GM12892 (cell line): ENCODE measurements at places on chromosomes 3 and 15.

GRCh38 chr3:122793568-122794416 lies at the start of gene HSPBAP1:
HSPBAP1 (minus strand) TSS chr3:122793831; CDS start chr3:122793680, 151 bp downstream.
- DNase-seq: peak; percentile 79

- no peak for DNase-seq
These were observed 144.1 kb downstream of the FILIP1L start for GRCh38 chr3:99970198-99970597.

DNA sequence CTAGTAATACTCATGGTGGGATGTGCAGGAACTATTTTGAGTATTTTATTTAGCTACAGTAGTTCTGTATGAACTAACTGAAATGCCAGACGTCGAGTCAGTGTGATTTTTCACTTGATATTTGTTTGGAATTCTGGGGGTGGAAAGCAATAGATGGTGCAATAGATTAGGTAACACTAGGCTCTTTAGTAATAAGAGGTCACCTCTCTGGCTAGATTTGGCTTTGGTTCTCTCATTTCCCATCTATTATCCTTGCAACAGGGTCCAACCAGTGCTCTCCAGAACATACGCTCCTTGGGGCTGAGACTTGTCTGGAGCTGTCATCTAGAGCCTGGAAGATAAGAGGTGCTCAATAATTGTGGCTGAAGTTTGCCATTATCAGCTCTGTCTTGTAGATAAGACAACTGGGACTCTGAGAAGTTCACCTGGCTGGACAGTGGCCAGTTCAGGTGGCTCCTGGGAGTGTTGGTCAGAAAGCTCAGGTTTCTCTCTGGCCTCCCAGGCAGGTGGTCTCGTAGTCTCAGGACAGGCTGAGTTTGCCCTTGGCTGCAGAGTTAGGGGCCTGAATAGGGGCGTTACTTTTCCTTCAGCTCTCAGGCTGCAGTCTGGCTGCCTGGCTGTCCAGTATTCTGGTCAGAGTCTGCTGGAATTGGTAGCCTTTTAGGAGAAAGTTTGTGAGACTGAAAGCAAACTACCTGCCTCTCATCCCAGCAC lies 277.5 kb upstream of the RGMA start:
- DNase-seq: no peak

GRCh38 chr3:7371693-7372572 lies 511.0 kb downstream of the GRM7 start:
- DNase-seq: no peak

- no peak for DNase-seq
These were observed 15.5 kb downstream of the DLEC1 start for GRCh38 chr3:38054499-38055001.

DNA sequence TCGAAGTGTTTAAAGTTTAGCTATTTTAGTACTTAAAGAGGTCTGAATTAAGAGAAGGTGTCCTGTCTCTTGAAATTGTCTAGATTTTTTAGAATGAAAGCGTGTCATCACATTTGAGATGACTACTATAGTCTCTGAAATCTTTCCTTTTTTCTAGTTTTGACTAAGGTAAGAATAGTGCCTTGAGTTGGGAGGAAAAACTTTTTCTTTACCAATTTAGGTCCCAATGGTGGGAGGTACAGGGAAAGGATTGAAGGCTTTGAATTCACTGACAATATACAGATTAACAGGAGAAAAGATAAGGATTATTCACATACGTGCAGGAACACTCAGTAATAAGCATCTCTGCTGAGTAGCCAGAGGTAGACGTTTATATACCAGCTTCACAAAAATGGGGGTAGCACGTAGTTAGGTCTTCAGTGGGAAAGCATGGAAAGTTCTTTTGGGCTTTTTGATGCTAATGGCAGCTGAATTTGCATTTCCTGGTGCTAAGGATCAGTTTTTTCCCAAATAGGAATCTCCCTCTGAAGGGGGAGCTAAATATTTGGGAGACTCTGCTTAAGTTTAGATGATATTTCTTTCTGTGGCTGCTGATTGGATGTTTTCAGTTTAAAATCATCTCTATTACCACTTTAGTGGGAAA lies 88.1 kb downstream of the VPS8 start:
- DNase-seq: no peak

- DNase-seq: no peak
These were observed 43.4 kb downstream of the GPR160 start for GRCh38 chr3:170081079-170081741.

DNA sequence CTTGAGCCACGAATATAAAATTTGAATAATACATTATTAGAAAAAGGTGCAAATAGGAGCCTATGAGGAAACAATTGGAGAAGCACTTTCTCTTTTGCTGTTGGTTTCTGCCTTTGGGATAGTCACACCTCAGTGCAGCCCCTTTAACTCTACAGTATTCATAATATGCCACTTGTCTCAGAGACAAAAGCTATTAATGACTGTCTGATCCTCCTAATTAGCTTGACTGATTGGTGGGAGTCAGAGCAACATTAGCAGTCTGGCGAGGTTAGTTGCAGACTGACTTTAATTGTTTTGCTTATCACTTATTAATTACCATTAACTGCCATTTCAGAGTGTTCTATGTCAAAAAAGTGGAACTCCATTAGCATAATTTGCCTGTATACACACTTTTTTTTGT lies 225.0 kb upstream of the ARHGEF26 start:
- DNase-seq: no peak

DNA sequence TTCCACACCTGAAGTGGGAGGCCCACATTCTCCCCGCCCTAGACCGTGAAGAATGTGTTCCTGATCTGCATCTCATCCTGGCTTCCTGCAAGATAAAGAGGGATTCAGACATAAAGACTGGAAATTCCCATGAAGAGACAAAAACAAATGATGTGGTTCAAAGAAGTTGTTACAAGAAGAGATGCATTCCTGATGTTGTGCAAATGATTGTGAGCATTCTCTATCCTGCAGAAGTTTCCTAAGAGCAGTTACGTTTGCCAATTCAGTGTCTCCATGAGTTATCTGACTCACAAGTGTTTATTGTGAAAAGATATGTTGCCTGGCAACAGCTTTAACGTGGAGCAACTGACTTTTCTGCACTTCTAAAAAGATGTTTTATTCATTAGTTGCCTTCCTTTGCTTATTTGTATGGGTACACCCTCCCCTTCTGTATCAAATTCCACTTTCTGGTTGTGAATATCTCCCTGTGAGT lies 107.8 kb downstream of the ZIC4 start:
- no peak for DNase-seq

DNA sequence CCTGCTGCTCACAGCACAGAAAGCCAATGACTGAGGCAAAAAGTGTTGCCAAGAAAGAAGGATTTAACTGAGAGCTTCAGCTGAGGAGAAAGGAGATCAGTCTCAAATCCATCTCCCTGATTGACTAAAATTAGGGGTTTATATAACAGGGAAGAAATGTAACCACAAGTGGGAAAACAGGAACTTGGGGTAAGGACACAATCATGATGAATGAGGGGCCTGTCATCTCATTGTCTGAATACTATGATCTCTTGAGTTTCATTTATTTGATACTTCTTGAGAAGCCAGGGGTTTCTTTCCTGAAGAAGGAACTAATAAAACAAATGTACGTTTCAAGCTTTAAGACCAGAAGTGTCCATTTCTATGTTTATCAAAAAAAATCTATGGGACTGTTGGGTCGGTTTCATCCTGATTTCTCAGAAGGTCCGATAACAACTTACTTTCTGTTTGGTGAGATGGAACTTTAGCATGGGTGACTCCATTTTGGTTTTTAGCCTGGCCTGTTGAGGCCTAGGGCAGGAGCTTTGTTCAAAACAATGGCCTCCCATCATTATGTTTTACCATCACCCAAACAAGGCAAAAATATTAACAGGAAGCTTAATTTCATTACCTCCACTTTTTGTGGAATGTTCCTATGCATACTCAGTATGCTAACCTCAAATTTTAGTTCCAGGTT lies 76.6 kb upstream of the PIAS1 start:
- no peak for DNase-seq

DNA sequence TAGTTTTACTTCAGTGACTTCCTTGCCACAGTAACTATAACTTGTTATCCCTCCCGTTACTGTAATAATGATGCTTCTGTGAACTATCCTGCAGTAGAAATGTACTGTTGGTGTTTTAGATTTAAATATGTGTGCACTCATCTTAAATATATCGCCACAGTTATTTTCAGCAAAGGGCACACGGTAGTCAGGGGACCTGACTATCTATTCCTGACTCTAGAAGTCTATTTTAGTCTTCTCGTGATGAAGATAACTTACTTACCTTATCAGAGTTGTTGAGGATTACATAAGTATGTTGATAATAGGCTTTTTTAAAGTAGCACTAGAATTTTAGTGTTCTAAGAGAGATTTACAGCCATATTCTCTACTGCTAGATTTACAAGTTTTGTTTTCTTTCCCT lies 65.3 kb downstream of the ECT2 start:
- DNase-seq: no peak

DNA sequence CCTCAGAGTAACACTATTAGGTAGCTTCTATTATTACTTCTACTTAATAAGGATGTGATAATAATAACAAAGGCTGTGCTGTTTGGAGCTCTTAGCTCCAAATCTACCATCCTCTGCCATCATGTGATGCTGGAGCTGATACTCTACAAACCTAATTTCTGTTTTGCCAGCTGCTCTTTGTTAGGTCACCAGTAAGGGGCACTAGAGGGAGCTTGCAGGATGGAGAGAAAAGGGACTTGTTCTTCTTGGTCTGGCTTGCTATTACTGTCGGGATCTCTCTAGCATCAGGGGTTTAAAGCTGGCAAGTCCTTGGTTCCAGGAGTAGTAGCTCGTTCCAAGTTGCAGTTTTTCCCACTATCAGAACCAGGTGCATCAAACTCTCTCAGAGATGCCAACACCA lies 194.9 kb upstream of the KBTBD8 start:
- no peak for DNase-seq

- no peak for DNase-seq
These were observed 74.0 kb upstream of the TERB2 start for GRCh38 chr15:44882499-44882968.

DNA sequence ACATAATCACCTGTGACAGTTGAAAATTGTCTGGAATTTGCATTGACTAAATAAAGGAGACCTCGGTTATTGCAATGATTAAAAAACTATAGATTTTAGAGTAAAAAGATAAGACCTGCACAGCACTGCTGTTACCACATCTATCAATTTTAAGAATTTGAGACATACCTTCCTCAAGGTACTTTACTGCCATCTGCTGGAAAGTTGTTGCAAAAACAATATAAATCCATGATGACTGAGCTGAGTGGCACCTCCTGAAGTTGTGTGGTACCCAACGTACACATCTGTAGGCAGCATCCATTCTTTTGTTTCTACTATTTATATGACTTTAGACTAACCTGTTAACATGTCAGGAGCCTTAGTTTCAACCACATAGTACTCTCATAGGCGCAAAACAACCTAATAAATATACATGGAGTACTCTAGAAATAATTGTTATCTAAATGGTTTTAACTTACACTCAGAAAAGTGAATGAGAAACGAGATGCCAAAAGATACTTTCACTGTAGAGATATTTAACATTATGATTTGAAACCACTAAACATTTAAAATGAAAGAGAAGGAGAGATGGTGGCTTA lies 106.7 kb downstream of the GHSR start:
- DNase-seq: no peak

DNA sequence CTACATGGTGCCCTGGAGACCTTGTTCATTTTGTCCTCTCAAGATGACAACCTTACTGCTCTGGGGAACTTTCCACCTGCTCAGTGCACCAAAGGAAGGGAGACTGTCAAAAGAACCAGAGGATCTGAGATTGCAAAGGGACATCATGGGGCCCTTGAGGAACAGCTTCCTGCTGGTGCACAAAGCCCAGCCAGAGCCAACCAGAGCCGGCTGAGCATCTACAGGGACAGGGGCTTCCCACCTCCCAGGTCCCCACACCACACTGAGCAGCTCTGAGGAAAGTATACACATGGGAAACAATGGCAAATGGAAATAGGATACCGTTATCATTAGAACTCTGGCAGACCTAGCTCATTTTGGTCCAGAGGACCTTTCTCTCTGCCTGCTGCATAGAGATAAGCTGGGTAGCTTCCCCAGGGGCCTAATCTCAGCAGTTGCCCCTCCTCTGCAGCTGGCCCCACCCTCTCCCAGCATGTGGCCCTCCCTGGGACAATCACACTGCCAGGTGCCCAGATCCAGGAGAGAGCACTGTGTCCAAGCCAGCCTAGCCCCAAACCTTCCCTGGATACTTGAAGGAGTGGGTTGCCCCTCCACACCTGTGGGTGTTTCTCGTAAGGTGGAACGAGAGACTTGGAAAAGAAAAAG lies 123.4 kb upstream of the PRR20G start:
- no peak for DNase-seq

DNA sequence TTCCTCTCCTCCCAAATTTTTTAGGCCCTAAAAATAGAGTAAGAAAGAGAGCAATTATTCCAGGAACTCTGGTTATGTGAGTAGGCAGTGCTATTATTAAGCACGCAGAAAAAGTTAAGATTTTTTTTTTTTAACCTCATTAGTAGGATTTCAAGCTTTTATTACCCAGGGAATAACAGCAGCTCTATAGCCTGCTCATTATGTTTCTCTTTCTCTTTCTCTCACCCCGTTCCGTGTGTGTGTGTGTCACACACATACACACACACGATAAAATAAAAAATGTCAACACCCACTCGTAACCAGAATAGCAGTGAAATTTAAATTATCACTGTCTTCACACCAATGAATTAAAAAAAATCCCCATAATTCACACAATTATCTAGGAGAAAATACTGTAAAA lies 30.3 kb downstream of the GADL1 start:
- DNase-seq: no peak

GRCh38 chr15:68341760-68342725 lies 64.5 kb downstream of the FEM1B start:
- no peak for DNase-seq

GRCh38 chr15:52076889-52077781 lies 35.4 kb downstream of the BCL2L10 start:
- no peak for DNase-seq

DNA sequence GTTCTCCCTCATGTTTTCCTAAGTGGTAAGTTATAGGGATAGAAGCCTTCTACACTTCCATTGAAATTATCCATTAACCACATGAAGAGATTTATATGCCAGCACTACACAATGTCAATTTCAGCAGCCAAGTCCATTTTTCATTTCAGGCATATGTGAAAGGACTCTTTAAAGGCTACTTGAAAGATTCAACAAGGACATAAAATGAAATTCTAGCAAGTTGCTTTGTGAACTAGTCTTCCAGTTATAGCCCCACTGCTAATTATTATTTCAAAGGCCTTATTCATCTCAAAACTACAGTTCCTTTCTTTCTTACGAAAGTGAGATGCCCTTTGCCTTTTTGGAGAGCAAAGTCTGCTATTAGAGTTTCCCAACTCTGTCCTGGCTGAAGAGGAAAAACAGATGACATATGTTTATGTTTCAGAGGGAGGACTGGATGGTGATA lies 66.0 kb upstream of the SLC2A2 start:
- DNase-seq: no peak

DNA sequence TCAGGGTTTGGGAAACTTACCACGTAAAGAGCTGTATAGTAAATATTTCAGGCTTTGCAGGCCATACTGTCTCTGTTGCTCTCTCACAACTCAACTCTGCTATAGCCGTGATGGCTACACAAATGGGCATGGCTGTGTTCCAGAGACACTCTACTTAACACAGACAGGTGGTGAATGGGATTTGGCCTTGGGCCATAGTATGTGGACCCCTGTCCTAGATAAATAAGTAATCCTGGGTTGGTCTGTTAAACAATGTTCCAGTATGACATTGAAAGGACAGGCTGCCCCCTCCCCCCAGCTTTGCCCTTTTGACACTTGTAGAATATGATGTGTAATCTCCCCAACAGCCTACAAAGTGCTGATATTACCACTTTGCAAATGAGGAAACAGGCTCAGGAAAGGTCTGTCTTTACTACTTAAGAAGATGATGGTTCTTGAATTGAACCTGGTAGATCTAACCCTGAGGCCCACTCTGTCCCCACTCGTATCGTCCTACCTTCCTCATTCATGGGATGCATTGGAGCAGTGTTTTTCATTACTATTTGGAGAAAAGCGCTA lies 38.4 kb downstream of the SLCO3A1 start:
- no peak for DNase-seq
